Sigmoid colon (tissue), 7 donors: ENCODE measurements at places on chromosomes 13 and 19. TPM values are rescaled to one million over a fixed set of nuclear protein-coding genes. Genes with fewer than 3 reads are reported as not detected.

Gene MFSD12
- 22.1 TPM for total RNA-seq

Gene WDR88
- total RNA-seq: not detected

Gene C19orf44
- 6.1 TPM for total RNA-seq

Gene CBY2
- not detected for total RNA-seq

Gene ZNF563
- 2.5 TPM for total RNA-seq

DNA sequence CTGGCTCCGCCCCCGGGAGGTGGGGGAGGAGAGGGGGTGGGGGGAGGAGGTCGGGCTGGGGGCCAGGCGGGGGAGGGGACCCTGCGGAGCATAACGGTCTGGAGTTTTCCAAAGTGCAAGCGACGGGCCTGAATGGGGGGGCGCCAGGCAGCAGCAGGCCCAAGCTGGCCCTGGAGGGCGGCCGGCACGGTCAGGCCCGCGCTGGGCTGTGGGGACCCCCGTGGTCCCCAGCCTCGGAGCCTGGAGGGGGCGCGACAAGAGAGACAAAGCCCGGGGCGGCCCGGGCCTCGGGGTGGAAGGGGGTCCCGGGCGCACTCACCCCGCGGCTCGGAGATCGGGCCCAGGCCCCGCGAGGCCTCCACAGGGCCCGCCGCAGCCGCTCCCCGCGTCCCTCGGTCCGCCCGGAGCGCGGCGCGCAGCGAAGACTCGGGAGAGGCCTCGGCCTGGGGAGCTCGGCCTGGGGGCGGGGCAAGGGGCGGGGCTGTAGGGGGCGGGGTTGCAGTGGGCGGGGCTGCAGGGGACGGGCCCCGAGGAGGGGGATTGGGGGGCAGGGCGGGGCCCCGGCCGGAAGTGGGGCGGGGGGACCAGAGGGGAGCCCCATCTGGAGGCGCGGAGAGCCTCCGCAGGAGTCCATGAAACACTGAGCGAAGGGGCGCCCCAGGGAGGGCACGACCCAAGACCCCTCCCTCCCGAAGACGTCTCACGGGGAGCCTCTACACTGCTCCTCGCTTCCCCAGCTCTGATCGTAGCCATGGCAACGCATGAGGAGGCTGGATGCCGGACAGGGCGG, 47.6 kb downstream of the PTPRS start:
- no peaks in the 10 kb centered on the region for H3K36me3 ChIP-seq
- peak overlapping the region; percentile 83 for H3K4me3 ChIP-seq
- H3K4me1 ChIP-seq: peaks cover 57% of the 10 kb centered on the region
- peak; percentile 86 for DNase-seq
- H3K27ac ChIP-seq: peak overlapping the region; percentile 89
- no peaks in the 10 kb centered on the region for H3K27me3 ChIP-seq

- peaks cover 15% of the 10 kb centered on the region for H3K4me1 ChIP-seq
- no peak for DNase-seq
- no peak overlapping the region for H3K27ac ChIP-seq
Measured at GRCh38 chr19:1486720-1487575, 3.2 kb downstream of the PCSK4 start.
